SW480 (cell line): ENCODE measurements at places on chromosomes 3 and 15.

DNA sequence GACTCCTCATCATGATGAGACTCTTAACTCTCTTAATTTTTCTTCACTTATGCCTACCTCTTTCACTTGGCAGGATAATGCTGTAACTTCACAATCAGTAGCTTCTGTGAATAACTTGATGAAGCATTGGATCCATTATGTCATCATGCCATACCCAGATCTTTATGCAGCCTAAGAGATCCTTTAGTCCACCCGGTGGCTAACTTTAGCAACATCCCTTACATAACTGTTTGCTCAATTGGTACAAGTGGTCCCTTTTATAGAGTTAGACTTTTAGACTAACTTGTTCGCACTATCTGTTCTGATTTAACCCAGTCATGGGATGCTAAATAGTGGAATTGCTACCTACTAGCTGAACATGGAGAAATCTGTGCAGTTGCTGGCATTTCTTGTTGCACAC lies 184.5 kb downstream of the USP13 start:
- no peak for DNase-seq

DNA sequence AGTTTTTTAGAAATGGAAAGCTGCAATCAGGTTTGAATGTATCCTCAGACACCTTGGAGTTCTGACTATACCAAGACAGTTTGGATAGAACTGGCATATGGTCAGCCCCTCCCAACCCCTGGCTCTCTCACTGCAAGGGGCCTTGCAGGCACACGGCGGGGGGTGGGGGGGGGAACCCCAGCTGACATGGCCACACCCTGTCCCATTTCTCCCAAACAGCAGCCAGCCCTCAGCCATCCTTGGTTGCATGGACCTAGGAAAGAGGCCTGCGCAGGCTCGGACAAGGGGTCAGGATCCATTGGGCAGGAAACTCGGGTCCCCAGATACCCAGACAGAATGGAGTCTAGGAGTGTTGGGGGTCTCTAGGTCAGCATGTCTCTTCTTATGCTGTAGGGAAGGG lies 14.5 kb downstream of the CAND2 start:
- no peak for DNase-seq

GRCh38 chr3:116517308-116517707 lies 72.0 kb upstream of the LSAMP start:
- DNase-seq, result peak; percentile 6

GRCh38 chr3:45553469-45553974 lies 41.0 kb upstream of the LIMD1 start:
- DNase-seq, result peak; percentile 18

- DNase-seq, result no peak
These were observed 9.1 kb upstream of the GRAMD2A start for GRCh38 chr15:72206677-72207000.

DNA sequence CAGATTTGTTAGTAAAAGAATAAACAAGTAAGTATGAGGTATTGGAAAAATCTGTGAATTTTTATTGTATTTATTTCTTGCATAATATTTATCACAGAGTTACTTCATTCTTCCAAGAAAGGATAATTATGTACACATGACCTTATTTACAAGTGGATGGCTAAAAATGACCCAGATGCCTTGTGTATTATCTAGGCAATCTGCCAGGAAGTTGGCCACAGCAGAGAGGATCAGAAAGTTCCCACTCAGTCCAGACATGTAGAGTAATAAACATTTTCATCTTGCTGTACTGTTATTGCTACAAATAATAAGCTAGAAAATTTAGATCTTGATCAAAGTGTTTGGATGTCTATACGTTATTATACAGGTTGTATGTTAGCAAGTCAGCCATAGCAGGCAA lies 317.1 kb downstream of the EPHA6 start:
- no peak for DNase-seq

GRCh38 chr3:107604057-107604822 lies 81.5 kb downstream of the BBX start:
- DNase-seq, result no peak

DNA sequence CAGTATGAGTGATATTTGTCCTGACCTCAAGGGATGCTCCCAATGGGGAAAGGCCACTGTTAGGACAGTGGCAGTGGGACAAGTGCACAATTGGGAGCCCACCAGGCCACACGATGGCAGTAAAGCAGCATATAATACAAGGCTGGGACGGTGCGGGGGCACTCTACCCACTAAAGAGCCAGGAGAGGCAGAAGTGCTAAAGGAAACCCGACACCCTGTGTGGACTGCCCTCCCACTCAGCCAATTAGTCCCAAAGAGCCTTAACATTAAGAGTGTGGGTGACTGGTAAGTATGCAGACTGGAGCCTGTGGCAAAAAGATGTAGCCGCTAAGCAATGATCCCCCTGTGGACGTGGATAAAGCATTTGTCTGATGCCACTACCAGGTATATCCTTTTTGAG lies 8.2 kb upstream of the ZNF589 start:
- peak; percentile 92 for DNase-seq

GRCh38 chr15:60551147-60551780 lies 72.3 kb upstream of the ICE2 start:
- no peak for DNase-seq

DNA sequence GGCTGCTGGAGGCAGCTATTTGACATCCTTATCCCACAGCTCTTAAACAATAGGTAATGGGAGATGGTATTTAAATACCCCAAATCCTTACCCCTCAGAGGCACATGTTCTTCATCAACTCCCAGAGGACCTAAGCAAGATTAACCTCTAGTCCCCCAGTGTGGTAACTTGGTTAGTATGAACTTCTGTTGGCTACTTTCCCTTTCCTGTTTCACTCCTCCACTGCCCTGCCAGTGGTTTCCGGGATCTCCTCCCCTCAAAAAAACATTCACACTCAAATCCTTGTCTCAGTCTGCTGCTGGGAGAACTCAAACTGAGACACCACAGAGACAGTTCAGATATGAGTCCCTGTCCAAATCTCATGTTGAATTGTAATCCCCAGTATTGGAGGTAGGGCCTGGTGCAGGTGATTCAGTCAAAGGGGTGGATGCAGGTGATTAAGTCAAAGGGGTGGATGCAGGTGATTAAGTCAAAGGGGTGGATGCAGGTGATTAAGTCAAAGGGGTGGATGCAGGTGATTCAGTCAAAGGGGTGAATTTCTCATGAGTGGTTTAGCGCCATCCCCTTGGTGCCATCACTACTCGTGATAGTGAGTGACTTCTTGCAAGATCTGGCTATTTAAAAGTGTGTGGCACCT lies 335.0 kb upstream of the CTNNB1 start:
- DNase-seq, result no peak

DNA sequence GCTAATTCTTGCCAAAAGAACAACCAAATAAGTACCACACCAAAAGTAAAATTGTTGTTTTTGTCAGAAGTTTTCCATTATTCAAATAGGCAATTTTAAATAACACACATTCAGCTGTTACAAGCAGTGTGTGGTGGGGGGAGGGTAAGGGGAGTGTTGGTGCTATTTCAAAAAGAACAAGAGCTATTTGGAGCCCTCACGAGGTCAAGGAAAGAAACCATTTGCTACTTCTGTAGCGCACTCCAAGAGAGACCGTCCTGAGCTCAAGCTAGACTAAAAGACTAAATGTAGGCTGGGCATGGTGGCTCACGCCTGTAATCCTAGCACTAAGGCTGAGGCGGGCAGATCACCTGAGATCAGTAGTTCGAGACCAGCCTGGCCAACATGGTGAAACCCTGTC lies 21.2 kb upstream of the IGF2BP2 start:
- DNase-seq, result no peak

GRCh38 chr3:70583682-70584081 lies 271.2 kb upstream of the MDFIC2 start:
- DNase-seq, result no peak

DNA sequence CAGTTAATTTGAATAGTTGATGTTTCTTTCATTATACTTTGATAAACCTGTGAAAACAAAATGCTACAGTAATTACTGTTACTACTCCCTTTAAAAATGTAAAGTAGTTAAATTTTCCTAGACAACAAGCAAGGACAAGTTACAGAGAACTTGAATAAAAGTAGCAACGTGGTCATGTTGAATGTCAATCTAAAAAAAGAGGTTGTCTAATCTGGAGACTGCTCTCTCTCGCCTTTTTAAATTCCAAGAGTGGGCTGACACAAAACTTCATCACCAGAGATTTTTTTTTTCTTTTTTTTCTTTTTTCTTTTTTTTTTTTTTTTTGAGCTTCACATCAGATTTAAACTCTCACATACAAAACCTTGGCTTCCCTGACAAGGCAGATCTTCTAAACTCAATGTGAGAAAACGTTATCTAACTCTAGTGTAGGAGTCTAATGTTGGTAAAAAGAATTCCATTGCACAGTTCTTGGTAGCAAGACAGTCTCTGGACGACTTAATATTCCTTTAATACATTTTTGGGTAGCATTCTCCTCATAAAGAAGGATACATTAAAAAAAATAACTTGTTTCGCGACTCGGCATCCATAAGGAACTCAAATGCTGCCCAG lies 4.1 kb downstream of the FOXP1 start:
- DNase-seq, result no peak

- DNase-seq, result peak; percentile 56
These were observed at the start of gene TMOD2 for GRCh38 chr15:51750792-51751696. Gene TMOD2 (plus strand): TSS chr15:51751597. CDS start chr15:51766442, 14,845 bp downstream.

DNA sequence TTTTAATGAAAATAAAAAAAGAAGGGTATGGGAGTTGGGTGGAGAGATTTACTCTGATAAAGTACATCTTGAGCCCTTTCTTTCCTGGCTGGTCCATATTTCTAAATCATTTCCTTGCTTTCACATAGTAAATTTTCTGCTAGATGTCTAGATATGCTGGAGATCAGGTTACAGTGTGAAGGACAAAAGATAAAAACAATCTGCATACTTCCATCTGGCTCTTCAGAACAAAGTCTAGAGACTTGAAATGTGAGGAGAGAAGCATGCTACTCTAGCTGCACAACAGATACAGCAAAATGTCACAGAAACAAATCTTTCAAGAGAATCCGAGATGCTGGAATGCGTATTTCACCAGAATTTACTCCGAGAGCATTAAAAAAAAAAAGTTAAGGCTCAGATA lies 42.2 kb downstream of the FOXP1 start:
- DNase-seq, result no peak

DNA sequence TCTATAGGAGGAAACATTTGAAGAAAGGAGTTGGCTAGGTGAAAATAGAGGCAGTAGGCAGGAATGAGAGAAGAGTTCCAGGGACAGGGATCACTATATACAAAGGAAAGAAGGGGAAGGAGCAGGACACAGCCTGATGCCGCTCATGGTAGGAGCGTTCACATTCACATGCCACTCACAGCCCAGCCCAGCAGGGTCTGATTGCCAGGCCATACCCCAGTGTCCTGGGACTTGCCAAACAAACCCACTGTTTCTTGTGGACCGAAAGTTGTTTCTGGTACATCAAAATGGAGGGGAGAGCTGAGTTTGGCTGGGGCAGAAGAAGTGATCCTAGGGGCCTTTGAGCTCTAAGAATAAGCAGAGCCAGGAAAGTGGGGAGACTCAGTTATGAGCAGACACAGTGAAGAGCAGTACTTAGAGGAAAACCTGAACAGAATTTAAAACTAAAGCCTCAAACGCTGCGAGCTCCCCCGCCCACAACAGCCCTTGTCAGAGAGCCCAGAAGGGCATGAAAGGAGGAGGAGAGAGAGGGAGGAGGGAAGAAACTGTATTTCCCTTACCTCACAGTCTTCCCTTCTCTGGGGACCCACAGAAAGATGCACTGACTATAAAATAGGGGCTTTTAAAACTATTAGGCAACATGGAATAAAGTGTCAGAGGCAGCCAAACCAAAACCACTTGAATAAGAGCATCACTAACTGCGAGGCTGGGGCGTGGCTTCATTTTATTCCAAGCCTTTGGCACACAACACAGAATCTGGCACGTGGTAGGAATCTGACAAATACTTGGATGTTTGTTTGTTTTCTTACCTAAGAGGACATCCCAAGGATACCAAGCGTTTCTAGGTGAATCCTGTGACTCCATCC lies 129.0 kb downstream of the RPL22L1 start:
- DNase-seq, result peak; percentile 71

- DNase-seq, result no peak
These were observed 332.7 kb upstream of the ADAMTS9 start for GRCh38 chr3:65020281-65021160.

GRCh38 chr3:134517791-134518190 lies 31.9 kb downstream of the CEP63 start:
- no peak for DNase-seq

- DNase-seq, result no peak
These were observed 86.9 kb downstream of the ATP10A start for GRCh38 chr15:25776071-25776746.

DNA sequence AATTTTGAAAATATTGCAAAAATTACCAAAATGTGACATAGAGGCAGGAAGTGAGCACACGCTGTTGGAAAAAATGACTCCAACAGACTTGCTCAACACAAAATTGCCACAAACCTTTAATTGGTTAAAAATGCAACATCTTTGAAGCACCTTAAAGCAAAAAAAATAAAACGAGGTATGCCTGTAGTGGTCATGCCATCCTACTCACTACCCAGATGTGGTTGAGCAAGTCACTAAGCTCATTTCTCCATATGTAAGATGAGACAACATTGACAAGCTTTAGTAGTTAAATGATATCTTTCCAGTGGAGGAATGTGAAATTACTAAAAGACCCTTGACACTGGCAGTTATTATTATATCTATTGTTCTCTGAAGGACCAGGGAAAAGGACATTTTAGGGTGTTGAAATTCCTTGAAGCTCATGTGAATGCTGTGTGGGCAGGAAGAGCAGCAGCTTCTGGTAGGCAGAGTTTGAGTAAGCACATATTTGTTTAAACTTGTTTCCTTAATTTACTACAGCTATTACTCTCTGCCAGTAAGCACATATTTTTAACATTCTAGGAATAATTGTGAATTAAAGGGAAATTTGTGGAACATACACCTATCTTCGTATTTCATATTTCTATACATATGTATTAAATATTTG lies 131.6 kb upstream of the P2RY1 start:
- DNase-seq, result no peak

- DNase-seq, result no peak
These were observed 49.5 kb downstream of the ST6GAL1 start for GRCh38 chr3:186979852-186980251.

DNA sequence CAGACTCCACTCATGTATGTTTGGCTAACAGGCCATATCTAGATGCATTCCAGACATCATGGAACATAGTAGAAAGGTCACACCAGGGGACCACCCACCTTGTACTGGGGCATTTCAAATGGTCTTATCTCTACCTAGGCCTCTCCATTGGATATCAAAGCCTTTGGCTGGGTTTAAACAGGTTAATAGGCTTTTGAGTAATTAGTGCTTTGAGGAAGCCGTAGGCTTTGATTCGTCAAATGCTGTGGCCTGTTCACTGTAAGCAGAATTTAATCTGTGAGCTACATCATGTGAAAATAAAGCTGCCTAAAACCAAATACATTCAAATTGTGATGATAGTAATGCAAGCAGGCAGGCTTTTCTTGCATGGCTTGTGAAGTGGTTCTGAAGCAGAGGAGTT lies 129.5 kb downstream of the ST8SIA2 start:
- no peak for DNase-seq

- no peak for DNase-seq
These were observed 50.0 kb downstream of the RASGRP1 start for GRCh38 chr15:38514601-38515000.

- peak; percentile 57 for DNase-seq
These were observed 589 bp downstream of the NEIL1 start for GRCh38 chr15:75347222-75348033.
